Stimulated activated CD4-positive, alpha-beta T cell treated with anti-CD3 and anti-CD28 coated beads, TNF-alpha, amount 100 ng/mL, for 48 hours (primary cell): ENCODE measurements at places on chromosomes 7 and 10.

- DNase-seq = no peak
These were observed 81.6 kb upstream of the LRRC4 start for GRCh38 chr7:128112781-128113221.

GRCh38 chr10:31808258-31809218 lies 120.1 kb downstream of the ARHGAP12 start:
- DNase-seq = no peak

- no peak for DNase-seq
These were observed 4.4 kb upstream of the GSTK1 start for GRCh38 chr7:143258831-143259230.

DNA sequence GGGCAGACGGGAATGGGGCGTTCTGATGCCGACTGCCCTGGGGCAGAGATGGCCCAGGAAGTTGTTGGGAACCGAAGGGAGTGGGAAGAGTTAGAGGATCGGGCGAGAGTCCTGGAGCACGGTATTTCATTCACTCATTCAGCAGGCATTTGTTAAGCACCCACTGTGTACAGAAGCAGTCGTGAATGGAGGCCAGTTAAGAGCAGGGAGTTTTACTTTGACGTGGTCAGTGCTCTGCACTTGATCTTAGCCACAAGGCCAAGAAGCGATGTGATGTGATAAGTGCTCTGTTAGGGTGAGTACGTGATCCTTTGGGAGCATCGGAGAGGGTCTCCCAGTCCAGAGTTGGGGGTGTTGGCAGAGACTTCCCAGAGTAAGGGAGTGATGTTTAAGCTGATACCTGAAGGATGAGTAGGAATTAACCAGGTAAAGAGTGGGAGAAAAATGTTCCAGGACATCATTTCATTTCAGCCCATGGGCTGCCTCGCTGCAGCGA lies 890 bp downstream of the ZFYVE27 start:
- DNase-seq = no peak

DNA sequence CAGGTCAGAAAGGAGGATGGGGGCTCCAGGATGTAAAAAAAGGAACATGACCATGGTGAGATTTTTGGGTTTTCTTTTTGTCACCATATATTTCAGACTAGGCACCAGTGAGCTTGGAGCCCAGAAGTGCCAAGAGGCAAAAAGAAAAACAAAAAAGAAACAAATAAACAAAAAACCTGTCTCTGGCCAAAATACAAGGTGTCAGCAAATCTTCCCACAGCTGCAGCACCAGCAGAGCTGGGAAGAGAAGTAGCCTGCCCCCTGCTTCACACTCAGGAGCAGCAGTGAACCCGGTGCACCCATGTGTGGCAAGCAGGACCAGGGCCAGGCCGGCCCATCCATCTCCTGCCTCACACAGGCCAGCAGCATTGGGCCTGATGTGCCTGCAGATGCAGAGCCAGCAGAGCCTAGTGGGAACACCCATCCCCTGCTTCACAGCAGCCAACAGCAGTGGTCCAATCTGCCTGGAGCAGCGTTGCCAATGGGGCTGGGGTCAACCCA lies 34.7 kb upstream of the C10orf71 start:
- DNase-seq = no peak

- DNase-seq = no peak
These were observed 572.4 kb upstream of the LRRTM3 start for GRCh38 chr10:66353422-66353821.

DNA sequence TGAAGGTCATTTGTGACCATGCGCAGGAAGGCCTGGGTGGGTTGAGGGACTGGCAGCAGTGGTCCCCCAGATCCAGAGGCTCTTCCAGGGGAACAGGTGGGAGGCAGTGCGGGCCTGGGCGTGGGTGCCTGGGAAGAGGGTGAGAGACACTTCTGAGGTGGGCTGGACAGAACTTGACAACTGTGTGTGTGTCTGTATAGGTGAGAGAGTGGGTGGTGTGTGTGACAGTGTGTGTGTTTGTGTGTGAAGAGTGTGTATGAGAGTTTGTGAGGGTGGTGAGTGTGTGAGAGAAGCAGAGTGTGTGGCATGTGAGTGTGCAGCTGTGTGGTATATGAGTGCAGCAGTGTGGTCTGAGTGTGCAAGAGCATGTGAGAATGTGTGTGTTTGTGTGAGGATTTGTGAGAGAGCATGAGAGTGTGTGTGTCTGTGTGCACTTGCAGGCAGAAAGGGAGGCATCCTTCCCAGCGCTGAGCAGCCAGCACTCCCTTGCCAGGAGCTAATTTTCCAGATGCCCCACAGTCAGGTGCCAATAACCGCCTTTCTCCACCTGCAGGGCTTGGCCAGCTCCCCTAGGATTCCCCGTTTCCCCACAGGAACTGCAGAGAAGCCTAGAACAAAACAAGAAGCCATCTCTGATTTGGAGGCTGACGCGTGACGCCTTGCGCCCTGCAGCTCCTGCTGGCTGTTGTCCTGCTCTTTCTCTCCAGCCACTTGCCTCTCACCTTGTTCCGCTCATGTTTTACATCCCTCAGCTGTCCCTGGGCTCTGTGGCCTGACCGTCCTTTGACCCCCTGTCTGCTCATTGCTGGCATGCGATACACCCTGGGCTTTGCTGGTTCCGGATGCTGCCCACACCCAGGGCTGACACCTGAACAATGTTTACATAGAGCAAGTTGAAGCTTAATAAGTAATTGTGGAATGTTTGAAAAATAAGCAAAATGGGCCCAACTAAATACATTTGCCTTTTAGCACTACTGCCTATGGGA lies 88.0 kb downstream of the TMEM178B start:
- no peak for DNase-seq

GRCh38 chr7:144936314-144936713 lies 100.5 kb upstream of the TPK1 start:
- no peak for DNase-seq

DNA sequence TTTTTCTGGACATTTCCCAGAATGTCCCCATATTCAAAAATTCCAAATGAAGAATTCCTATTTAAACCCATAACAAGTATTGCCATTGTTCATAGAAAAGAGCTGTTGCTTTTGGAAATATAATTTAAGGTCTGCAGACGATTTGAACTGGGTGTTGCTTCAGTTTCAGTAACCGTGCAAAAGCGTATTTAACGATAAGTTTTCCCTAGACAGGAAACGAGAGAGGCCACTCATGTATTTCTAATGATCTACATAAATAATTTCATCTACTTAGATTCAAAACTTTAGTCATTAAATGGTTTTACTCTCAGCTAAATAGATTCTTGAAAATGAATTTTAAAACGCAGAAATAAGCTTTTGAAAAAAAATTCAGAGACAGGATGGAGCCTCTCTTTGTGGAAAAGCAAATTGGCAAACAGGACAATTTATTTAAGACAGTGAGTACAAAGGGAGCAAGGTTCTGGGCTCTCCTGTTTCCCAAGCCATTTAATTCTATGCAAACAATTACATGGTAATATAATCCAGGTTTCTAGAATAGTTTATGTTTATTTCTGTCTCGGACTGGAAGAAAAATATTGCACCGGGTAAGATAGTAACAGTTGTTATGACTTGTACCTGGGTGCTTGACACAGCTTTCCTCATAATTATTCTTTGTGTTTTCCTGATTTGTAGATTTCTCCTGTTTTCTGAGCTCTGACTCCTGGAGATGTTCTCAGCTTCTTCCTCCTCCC lies 263.0 kb downstream of the BAMBI start:
- DNase-seq = no peak

DNA sequence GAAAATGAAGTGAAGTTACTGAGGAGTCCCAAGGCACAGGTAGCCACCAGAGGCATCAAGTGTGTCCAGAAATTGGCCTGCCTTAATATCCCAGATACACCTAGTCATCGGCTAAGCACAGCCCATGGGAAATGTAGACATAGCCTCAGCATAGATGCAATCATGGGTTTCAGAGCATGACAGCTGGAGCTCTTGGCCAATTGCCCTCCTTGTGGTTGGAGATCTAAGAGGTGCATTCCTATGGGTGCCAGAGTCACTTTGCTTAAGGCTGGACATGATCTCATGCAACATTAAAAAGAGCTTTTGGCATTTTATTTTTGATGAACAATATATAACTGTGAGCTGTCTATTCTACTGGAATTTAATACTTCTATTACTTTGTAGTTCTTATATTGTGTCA lies 758.0 kb upstream of the LRRTM3 start:
- no peak for DNase-seq

GRCh38 chr10:86182150-86182549 lies 184.4 kb downstream of the GRID1 start:
- DNase-seq = no peak
